ENCODE measurements at places on chromosomes 16 and 17.

GRCh38 chr17:29162909-29163341 is 17.3 kb downstream of the MYO18A start:
- DNase-seq: no peak

GRCh38 chr17:4520894-4521600 is 22.4 kb downstream of the SPNS2 start:
- no peak for DNase-seq

DNA sequence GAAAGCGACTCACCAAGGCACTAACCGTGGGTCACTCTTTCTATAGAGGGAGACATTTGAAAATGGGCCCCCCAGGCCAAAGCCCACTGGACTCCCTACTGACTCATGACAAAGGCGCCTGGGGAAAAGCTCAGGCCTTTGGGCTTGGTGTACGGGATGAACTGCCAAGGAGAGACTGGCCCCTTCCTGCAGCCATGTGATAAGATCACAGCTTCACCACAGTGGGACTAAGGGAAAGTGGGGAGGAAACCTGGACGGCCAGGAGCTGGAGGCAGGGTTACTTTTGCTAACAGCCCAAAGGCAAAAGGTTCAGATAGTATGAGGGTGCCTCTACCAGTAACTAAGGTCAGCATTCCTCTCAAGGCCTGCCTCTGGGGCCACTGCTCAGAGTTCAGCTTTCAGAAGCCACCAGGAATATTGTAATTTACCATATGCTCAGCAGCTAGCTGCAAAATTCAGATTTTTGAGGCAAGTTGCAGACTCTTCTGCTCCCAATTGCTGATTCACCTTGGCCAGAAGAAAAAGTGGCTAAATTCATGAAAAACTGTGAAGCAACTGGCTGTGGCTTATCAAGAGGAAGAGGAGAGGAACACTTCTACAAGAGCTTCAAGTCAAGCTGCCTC is 37.1 kb upstream of the SLC25A19 start:
- no peak for DNase-seq

- DNase-seq: no peak
These were observed 13.1 kb downstream of the ZSCAN10 start for GRCh38 chr16:3085868-3086595.

GRCh38 chr16:85250147-85250463 is 137.8 kb upstream of the CIBAR2 start:
- no peak for DNase-seq

DNA sequence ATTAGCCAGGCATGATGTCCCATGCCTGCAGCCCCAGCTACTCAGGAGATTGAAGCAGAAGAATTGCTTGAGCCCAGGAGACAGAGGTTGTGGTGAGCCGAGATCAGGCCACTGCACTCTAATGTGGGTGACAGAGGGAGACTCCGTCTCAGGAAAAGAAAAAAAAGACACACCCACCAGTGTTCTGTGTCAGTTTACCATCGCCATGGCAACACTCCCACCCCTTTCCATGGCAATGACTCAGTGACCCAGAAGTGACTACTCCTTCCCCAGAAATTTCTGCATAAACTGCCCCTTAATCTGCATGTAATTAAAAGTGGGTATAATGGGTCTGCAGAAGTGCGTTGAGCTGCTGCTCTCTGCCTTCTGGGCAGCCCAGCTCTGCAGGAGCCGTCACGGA is 4.0 kb upstream of the ZC3H18 start:
- no peak for DNase-seq

DNA sequence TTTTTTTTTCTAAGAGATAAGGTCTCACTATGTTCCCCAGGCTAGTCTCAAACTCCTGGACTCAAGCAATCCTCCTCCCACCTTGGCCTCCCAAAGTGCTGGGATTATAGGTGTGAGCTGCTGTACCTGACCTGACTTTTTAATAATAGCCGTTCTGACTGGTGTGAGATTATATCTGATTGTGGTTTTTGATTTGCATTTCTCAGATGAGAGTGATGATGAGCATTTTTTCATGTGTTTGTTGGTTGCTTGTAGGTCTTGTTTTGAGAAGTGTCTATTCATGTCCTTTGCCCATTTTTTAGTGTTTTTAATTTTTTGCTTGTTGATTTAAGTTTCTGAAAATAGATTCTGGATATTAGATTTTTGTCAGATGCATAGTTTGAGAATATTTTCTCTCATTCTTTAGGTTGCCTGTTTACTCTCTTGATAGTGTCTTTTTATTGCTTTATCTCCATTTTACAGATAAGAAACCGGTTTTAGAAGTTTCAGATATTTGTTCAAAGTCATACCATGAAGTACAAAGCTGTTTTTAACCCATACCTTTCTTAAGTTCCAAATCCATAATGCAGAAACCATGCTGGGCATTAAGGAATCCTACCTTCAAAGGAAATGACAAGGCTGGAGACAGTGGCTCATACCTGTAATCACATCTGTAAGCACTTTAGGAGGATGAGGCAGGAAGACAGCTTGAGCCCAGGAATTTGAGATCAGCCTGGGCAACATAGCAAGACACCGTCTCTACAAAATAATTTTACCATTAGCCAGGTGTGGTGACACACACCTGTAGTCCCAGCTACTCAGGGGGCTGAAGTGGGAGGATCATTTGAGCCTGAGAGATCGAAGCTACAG is 168.4 kb upstream of the TBX2 start:
- no peak for DNase-seq

GRCh38 chr16:81492311-81492761 is 47.7 kb downstream of the CMIP start:
- DNase-seq: no peak

DNA sequence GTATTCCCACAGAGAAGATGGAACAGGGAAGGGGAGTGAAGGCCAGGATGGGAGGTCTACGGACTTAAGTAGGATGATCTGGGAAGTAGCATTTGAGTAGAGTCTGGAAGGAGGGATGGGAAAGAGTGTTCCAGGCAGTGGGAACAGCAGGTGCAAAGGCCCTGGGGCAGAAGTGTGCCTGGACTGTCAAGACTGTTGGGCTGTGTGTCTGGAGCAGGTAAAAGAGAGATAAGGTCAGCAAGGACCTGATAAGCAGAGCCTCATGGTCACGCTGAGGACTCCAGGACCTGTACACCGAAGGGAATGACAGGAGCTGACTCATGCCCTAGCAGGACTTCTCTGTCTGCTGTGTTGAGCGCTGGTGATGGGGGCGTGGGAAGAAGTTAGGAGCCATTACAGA is 723 bp upstream of the CARD14 start:
- no peak for DNase-seq

DNA sequence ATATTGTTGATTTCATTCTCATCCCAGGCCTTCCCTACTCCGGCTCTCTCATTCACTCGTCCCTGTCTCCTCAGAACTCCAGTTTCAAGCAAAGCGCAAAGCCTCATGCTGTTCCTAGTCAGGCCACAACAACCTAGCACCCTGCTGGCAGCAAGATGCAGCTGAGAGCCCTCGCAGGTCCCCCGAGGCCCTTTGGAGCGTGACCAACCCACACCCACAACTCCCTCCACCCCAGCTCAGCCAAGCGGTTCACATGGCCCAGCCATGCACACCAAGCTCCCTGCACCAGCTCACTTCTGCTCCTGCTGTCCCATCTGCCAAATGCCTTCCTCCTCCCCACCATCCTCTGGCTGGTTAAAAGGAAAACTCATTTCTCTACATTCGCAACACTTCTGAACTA is 195.8 kb downstream of the IRX5 start:
- DNase-seq: no peak

GRCh38 chr16:89166696-89167424 is 4.7 kb upstream of the CDH15 start:
- no peak for DNase-seq

- DNase-seq: no peak
These were observed 16.7 kb upstream of the ERN2 start for GRCh38 chr16:23729503-23730424.

DNA sequence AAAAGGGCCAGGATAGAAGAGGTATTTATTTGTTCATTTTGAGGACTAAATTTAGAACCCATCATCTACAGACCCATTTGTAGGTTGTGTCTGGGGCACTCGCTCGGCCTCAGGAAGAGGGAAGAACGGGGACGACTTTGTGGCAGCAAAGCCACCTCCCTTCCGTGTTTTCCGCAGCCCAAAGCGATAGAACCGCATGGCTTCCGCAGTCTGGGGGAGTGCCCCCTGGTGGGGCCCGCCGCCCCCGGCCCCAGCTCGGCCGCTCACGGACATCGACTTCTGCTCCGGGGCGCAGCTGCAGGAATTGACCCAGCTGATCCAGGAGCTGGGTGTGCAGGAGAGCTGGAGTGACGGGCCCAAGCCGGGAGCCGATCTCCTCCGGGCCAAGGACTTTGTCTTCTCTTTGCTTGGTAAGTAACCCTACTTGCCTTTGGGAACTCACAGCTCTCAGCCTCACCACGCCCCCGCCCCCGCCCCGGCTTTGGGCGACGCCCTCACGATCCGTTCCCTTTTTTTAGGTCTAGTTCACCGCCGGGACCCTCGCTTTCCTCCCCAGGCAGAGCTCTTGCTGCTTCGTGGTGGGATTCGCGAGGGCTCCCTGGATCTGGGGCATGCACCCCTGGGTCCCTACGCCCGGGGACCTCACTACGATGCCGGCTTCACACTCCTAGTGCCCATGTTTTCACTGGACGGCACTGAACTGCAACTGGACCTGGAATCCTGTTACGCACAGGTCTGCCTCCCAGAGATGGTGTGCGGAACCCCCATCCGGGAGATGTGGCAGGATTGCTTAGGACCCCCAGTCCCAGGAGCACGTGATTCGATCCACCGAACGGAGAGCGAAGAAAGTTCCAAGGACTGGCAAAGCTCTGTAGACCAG is 681 bp downstream of the TMEM102 start:
- peak; percentile 5 for DNase-seq

- no peak for DNase-seq
These were observed 21.1 kb downstream of the EIF4A3 start for GRCh38 chr17:80125656-80126448.

GRCh38 chr16:14007450-14007849 is 63.7 kb upstream of the MRTFB start:
- DNase-seq: peak; percentile 25

DNA sequence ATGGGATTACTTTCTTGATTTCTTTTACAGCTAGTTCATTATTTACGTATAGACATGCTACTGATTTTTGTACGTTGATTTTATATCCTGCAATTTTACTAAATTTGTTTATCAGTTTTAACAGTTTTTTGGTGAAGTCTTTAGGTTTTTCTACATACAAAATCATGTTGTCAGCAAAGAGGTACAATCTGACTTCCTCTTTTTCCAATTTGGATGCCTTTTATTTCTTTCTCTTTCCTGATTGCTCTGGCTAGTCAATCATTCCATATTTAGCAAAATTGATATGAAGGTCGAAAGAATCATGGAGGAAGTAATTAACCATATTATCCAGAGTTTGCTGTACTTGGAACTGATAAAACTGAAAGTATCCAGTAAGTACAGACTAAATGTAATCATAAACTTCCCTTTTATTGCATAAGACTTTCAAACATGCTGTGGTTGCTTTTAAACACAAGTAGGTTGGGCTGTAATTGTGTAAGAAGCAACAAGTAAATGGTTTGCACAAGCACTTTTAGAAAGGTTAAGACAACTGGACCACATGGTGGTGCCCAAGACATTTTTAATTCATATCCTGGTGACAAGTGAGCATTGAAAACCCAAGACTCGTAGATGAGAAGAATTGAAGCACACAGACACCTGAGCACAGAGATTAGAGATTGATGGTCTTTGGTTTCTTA is 8.4 kb downstream of the GDE1 start:
- DNase-seq: no peak

- DNase-seq: peak; percentile 20
These were observed 87.5 kb upstream of the DNAH17 start for GRCh38 chr17:78664476-78665386.

DNA sequence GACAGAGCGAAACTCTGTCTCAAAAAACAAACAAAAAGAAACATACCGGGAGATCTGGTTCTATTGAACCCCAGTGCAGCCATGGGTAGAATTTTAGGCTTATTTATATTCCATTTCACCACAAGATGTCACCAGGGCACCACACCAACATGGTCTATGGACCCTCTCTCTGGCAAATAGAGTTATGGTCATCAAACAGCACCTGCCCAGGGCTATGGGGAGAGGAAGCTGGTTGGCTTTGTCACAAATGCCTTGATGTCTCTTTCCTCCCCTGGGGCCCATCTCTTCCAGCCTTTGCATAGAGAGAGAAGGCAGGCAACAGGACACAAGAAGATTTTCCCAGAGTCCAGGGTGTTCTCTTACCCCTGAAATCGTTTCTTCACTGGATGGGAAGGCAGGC is 128.4 kb downstream of the WWOX start:
- DNase-seq: peak; percentile 52

DNA sequence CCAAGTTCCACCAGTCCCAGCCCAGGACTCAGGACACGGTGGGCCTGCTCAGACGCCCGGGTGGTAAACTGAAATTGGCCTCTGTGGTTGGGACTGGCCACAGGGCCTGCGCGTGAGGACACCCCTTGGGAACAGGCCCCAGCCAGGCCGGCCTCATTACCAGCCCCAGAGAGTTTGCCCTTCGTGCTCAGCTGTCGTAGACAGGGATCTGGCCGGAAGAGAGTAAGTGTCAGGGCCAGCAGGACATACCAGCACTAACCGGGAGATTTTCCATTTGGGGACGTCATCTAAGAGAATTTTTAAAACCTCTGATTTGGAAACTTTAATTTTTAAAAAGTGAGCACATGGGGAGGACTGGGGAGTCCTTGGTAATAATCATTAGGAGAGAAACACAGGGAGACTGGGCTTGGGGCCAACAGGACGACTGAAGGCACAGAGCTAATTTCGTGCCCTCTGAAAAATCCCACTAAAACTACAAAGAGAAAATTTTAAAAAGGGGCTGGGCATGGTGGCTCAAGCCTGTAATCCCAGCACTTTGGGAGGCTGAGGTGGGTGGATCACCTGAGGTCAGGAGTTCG is 2.4 kb upstream of the RBFOX3 start:
- no peak for DNase-seq

GRCh38 chr17:83193336-83194185 is 114.2 kb downstream of the METRNL start:
- DNase-seq: no peak

GRCh38 chr16:17460890-17461289 is 9.9 kb downstream of the XYLT1 start:
- no peak for DNase-seq

DNA sequence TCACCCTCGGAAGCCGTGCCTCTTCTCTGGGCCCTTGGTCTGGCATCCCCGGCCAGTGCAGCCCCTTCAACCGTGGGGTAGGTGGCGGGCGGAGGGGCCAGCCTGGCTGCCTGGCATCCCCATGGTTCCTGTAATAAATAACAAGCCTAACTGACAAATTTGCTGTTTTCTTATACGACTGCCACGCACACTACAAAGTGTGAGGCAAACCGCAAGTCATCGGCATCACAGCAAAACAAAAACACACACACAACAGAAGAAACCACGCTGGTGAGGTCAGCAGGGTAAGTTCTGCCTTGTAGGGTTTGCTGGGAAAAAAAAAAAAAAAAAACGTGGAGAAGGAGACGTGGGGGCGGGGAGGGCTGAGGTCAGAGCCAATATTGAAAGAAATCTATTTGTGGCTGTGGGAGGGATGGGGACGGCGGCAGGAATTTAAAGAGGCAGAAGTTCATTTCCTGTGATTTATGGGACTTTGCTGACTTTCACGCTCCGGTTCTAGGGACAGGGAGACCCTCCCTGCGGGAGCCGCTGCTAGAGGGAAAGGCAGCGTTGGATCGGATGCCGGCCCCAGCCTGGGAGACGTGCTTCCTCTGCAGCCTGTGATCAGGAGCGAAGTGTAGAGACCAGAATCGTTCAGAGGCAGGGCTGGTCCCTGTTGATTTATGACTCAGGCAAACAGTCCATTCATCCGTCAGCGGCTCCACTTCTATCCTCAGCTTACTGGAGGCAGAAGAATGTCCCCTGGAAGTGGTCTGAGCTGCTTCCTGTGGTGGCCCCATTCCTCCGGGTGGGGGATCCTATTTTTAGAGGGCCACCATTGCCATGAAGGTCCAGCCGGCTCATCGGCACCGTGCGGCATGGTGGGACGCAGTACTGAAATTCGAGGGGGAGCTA is 162.8 kb downstream of the FOXL1 start:
- DNase-seq: no peak
